HFFc6 (cell line): ENCODE measurements at places on chromosomes 12 and 14.
A peak's percentile ranks its signal among the peaks of the same experiment; 100 is the strongest.

DNA sequence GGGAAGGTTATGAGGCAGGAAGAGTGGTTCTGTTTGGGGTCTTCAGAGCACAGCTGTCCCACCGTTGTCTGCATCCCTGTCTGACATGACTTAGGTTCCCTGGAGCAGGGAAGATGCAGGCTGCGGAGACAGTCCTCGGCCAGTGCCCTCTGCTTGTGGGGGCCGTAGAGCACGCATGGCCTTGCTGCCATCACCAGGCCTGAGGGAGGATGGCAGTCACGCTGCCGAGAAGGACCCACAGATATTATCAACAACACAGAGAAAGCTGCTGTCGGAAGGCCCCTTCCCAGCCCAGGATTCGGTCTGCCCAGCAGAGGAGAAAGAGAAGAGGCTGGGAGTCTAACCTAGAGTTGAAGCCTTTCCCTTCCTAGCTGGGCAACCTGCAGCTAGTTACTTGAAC, 35.0 kb downstream of the ERH start:
- DNase-seq = peak; percentile 14

GRCh38 chr12:89373763-89374572, 21.7 kb upstream of the DUSP6 start:
- peak; percentile 63 for DNase-seq

GRCh38 chr12:75571656-75572205, 60.3 kb upstream of the KRR1 start:
- DNase-seq = no peak

GRCh38 chr12:93094988-93095737, 166.1 kb upstream of the EEA1 start:
- DNase-seq = no peak

- no peak for DNase-seq
Measured at GRCh38 chr12:49367381-49368239, at the start of gene SPATS2. Gene SPATS2, plus strand, starts transcription at chr12:49367462. Its CDS starts 93,551 bp downstream, at chr12:49461013.
